B cell (primary cell): ENCODE measurements at places on chromosomes 7 and 10. TPM values are rescaled to one million over a fixed set of nuclear protein-coding genes. Genes with fewer than 3 reads are reported as not detected.

DNA sequence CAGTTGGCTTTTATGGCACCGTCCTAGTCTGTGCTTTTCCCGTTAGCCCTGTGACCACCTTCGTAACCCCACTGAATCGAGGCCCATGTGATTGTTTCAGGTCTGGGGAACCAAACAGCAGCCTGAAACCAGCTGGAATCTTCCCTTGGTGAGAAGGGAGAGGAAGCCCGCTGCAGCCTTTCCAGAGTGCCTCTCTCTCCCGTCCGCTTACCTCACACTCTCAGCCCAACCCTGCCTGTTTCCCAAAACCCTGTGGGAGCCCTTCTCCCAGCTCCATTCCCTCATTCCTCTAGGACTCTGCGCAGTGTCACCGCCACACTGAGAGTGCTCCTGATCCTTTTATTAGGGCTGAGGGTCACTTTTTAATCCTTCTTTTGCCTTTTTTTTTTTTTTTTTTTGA lies 139.6 kb downstream of the WDR37 start:
- no peak for DNase-seq

GRCh38 chr10:88693392-88694020 lies 12.5 kb upstream of the LIPK start:
- no peak for DNase-seq

DNA sequence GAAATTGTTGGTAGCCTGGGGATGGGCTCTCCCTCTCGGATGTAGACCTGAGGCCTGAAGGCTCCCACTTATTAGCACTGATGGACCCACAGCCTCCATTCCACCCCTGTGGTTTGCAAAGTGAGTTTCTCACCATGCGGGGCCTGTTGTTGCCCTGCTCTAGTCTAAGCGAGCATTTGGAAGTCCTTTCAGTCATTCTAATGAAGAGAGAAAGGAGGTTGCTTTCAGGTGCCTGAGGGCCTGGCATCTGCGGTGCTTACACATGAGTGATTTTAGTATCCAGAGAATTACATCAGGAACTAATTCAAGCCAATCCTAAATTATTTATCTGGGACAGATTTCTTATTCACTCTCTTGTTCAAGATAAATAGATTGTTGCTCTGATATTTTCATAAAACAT lies 61.6 kb downstream of the NAMPT start:
- no peak for DNase-seq

DNA sequence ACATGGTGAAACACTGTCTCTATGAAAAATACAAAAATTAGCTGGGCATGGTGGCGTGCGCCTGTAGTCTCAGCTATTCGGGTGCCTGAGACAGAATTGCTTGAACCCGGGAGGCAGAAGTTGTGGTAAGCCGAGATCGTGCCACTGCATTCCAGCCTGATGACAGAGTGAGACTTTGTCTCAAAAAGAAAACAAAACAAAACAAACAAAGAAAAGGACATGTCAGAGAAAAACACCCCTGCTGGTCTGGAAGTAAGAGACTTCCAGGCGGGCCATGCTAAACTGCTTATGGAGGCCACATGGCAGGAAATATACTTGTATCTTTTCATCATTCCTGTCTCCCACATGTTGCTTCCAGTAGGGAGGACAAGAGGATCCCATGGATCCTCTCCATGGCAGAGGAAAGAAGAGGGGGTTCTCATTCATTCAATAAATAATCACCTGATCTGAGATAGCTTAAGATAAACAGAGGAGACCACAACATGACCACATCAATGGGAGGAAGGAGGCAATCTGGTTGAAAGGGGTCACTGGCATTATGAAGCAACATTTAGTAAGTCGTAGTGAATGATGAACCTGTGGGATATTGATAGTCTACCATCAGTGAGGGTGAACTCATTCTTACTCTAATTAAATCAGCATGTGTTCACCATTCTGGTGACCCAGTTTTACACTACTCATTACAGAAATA lies 60.5 kb upstream of the ZNF138 start:
- no peak for DNase-seq

DNA sequence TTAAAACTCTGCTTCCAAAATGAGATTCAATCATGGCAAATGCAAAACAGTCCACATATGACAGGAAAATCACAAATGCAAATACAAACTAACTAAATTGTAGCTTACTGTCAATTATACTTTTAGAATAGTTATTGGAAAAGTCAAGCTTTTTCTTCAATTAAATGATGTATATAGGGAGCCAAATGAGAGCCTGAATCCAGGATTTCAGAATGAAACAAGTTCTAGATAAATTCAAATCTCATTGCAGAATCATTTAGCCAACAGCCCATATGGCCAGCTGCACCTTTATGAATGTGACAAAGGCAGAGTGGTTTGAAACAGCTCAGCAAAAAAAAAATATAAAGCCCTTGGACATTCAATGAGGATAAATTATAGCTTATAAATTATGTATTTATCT lies 82.2 kb upstream of the SCIN start:
- no peak for DNase-seq

DNA sequence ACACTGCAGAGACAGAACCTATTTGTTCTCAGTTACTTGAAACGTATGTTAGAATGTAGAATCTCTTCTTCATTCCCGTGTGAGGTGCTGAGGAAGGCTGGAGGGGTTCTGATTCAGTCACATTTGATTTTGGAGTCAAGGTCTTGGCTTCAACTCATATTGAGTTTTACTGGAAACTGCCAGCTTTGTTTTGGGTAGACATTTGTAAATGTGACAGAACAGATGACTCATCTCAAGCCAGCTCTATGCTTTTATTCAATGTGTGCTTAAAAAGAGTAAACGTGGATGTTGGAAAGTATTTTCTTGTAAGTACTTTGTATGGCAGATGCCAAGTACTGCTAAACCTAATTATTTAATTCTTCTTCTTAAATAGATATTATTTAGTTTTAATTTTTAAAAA lies 780.8 kb upstream of the C7orf33 start:
- DNase-seq, result no peak

DNA sequence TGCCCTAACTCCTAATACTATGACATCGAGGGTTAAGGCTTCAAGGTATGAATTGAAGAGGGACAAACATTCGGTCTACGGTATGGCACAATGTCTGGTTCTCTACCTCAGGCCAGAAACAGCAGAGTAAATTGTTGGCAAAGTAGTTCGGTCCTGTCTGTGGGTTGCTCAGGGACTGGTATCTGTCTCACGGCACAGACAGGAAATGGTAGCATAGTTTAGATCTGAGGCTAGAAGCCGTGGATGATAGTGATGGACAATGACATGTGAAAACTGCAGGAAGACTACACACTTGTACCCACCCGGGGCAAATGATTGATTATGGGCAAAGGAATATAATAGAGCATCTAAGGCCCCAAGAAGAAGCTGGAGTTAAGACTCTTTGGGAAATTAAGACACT lies 106.2 kb downstream of the TWIST1 start:
- DNase-seq, result no peak

DNA sequence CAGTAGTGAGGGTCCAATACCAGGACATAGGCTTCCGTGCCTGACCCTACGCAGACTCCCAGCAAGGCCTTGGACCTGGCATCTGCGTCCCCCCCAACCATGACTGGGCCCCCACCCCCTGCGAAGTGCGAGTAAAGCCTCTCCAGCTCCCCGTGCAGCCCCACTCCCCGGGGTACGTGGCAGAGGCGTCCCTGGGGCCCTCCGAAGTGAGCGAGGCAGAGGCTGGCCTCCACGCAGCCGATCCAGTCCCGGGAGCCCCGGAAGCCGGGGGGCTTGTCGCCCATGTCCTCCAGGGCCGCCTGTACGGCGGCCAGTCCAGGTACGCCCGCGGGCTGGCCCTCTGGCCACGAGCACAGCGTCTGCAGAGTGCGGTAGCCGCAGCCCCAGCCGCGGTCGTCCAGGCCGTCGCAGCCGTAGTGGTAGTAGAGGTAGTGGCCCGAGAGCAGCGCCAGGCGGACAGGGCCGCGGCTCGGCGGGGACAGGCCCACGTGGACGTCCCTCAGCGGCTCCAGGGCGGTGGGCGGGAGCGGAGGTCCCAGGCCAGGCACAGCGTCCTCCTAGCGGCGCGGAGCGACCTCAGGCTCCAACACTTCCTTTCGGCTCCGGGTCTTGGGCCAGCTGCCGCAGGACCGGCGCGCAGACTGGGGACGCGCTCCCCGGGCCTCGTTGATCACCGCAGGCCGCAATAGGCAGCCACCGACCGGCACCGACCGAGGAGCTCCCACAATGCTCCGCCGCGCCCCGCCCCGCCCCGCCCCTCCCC lies at the start of gene UFSP1:
Gene UFSP1 (minus strand): TSS at position 728 of the 763 bp plus-strand sequence. CDS start 444 bp downstream, at position 284.
- DNase-seq, result no peak

DNA sequence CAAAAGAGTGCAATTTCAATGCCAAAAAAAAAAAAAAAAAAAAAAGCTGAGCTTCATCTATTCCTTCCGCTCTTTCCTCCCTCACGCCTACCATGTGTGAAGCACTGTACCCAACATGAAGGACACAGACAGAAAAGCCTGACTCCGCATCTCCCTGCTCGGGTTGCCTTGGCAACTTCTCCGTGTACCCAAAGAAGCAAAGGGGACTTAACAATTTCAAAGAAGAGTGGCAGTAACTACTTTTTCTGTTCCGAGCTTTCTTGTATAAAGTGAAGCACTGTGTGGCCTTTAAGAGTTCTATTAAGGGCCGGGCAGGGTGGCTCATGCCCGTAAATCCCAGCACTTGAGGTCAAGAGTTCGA lies 177.7 kb downstream of the PRKCQ start:
- no peak for DNase-seq

DNA sequence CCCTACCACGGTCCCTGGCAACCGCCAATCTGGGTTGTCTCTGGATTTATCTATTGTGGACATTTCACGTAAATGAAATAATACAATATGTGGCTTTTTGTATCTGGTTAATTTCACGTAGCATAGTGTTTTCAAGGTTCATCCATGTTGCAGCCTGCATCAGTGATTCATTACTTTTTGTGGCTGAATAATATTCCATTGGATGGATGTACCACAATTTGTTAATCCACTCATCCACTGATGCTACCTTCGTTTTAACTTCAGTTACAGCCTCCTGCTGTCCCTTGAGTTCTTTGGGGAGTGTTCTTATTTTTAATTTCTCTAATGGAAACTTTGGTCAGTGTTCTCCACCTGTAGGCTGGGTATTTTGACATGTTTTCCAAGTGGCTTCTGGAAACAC lies 49.5 kb downstream of the GRK5 start:
- no peak for DNase-seq

- peak; percentile 84 for DNase-seq
Measured at GRCh38 chr10:79244841-79245504, 102.3 kb upstream of the PPIF start.

TFAM gene
- total RNA-seq, result 38.4 and 40.6 TPM in 2 replicates

ZPBP gene
- total RNA-seq, result not detected in 2 replicates

KCND2 gene
- total RNA-seq, result not detected in 2 replicates

IMPDH1 gene
- 52.3 and 54.9 TPM in 2 replicates for total RNA-seq

HECTD2 gene
- 7.9 and 10.7 TPM in 2 replicates for total RNA-seq
